ENCODE measurements at places on chromosomes 7 and 10.
A peak's percentile ranks its signal among the peaks of the same experiment; 100 is the strongest.

- no peak for DNase-seq
These were observed 70.2 kb downstream of the SAMD9 start for GRCh38 chr7:93047514-93048099.

- DNase-seq: no peak
These were observed 322.7 kb downstream of the CRPPA start for GRCh38 chr7:16098585-16099179.

DNA sequence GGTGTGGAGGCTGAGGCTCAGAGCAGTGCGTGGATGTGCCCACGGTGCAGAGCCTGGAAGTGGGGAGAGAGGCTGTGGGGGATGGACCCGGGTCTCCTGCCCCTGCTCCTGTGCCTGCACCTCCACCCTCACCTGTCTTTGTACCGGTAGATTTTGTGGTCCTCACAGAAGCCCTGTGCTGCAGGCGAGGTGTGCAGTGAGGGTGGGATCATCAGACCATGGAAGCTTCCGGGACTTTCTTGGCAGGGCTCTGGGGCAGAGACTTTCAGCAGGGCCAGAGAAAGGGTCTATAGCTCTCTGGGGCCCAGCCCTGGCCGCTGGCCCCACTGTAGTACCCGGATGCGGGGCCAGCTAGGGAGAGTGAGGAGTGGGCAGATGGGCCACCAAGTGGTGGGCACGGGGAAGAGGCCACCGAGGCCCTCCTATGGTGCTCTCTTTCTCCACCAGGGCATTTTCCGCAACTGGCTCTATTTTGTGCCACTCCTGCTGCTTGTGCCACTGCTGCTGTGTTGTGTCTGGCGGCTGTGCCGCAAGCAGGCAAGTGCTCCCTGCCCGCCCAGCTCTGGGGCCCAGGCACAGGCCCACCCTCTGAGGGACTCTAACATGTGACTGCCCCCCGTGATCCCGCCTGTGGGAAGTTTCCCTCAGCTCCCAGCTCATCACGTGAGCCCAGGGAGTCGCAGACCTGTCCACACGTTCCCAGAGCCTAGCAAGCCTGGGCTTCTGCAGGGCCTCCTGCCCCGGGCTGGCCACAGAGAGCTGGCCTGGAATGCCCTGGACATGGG, 22.1 kb downstream of the ANTXRL start:
- DNase-seq: no peak

- DNase-seq: no peak
These were observed 228.1 kb downstream of the ACTR3B start for GRCh38 chr7:152987656-152988055.

- no peak for DNase-seq
These were observed 194.1 kb upstream of the LYZL2 start for GRCh38 chr10:30823651-30824050.

DNA sequence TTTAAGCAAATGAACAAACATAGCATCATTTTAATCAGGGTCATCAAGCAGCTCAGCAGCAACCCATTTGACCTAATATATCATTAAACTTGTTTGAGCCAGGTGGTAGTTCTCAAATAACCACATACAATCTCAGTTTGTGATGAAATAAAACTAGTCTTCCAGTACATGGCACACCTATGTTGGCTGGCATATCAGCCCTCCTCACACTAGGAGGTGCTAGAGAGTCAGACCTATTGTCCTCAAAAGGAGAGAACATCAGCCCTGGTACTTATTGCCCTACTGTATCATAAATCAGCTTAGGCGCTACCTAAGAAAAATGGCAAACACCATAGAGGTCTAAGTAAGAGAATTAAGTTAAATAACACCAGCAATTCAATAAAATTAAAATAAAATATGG, 81.7 kb downstream of the CABCOCO1 start:
- no peak for DNase-seq

DNA sequence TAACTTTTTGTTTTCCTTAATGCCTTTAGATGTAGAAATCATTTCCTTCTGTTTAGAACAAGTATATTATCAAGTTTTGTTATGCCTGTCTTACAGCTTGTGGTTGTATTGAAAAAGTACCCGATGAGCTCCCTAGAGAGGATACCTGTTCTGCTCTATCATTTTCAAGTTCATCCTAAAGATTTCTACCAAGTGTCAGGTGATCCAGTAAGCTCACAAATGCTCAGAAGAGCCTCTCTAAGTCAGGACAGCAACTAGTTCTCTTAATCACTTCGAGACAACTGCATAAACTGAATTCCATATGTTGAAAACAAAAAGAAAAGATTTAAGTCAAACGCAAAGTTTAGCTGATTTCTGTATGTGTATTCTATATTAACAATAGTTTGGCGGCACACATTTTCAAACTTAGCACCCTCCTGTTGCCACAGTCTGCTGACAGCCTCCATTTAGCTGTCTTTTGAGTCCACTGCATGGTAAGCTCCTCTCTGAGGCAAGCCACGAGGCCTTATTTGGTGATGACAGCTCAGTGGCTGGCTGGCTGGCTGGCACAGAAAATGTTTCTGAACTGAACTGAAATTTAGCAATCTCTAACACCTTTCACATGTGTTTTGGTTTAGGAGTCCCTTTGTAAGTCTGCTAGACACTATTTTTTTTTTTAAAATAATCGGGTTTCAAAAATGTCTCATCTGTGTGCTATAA, 59.4 kb downstream of the SEMA3C start:
- no peak for DNase-seq

DNA sequence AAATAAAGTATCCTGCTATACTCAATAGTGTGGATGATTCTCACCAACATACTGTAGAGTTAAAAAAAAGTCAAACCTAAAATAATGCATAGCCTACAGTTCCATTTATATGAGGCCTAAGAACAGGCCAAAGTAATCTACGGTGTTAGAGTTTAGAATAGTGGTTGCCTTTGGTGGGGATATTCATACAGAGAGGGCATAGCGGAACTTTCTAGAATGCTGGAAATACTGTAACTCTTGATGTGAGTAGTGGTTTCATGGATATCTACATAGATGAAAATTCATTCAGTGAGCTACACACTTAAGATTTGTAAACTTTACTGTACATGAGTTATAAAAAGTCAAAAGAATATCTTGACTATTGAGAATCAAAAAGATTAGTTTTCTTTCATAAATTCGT, 349.9 kb upstream of the NFE2L3 start:
- DNase-seq: no peak

- DNase-seq: no peak
These were observed 5.5 kb downstream of the CYP2W1 start for GRCh38 chr7:988426-988911.

GRCh38 chr10:88205842-88206446, 342.5 kb downstream of the PTEN start:
- DNase-seq: no peak

- no peak for DNase-seq
These were observed 2.1 kb downstream of the SLC4A2 start for GRCh38 chr7:151061213-151062110.

DNA sequence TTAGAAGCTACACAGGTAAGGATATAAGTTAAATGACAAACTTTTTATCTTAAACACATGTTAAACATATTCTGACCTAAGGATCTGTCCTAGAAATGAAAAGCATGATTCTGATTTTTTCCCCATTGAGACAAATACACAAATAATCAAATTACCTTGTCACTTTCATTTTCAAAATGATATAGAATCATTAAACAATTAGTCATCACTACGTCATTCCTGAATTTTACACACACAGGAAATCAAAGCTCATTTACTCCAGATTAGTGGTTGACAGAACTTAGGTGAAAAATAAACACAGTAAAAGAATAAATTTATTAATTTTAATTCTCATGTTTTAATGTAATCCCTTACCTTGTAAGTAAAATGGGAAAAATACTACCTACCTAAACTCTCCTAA, 89.0 kb downstream of the AASS start:
- no peak for DNase-seq

DNA sequence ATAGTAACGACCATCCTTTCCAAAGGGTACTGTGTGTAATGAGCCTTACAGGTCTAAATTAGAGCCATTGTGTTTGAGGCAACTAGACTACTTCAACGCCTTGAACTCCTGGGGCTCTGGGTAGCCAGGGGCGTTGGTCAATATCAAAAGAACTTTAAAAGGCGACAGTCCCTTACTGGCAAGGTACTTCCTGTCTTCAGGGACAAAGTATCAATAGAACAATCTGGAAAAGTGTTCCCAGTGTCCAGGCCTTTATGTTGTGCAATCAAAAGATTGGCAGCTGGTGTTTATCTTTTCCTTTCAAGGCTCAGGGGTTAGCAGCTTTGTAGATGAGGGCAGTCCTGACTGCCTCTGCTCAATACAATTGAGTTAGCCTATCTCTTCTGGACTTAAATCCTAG, 284.3 kb downstream of the PARD3 start:
- no peak for DNase-seq

DNA sequence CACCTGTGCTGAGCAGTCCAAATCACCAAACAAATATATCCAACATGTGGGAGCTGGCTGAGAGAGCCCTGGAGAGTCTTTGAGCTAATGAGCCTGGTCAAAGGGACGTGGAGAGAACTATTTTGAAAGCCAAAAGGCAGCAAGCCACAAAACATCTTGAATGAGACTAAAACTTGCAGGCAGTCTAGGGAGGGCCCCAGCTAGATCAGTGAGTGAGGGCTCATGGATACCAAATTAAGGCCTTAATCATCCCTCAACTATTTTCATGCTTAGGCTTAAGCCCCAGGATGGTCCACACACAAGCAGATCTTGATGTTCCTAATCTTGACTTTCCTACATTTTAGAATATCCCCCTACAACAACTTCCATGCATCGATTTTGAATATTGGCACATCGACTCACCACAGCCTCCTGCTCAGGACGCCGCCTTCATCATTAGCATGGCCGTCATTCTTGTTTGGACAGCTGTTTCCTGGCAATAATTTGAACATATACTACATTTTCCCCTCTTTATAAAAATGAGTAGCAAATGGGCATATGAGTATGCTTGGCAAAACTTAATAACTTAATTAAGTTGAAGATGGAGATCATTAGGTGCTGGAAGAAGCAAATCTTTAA, 86.9 kb upstream of the ADAM12 start:
- no peak for DNase-seq

DNA sequence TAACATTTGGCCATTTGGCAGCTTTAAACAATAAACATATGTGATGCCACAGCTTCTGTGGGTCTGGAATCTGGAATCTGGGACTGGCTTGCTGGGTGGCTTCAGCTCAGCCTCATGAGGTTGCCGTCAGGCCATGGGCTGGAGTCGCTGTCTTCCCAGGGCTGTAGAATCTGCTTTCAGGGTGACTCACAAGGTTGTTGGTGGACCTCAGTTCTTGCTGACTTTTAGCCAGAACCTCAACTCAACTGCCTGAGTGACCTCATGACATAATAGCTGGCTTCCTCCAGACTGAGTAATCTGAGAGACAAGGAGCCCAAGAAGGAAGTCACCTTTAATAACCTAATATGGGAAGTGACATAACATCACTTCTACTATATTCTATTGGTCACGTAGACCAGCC, 44.6 kb upstream of the TSPAN13 start:
- DNase-seq: peak; percentile 91

DNA sequence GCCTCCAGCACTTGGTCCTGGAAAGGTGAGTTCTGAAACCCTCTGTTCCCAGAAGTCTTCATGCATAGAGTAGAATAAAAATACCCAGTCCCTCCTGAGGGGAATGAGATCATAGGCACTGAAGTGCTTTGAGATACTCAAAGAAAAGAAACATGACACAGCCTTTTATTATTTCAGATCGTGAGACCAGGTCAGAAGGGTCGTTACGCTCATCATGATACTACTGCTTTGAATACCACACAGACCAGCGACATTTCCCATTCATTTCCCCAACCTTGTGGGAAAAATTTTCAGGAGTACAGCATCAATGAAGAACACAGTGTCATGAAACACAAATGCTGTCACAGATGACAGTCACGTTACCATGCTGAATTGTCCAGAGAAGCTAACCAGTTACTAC, 15.0 kb downstream of the CLRN3 start:
- DNase-seq: no peak

DNA sequence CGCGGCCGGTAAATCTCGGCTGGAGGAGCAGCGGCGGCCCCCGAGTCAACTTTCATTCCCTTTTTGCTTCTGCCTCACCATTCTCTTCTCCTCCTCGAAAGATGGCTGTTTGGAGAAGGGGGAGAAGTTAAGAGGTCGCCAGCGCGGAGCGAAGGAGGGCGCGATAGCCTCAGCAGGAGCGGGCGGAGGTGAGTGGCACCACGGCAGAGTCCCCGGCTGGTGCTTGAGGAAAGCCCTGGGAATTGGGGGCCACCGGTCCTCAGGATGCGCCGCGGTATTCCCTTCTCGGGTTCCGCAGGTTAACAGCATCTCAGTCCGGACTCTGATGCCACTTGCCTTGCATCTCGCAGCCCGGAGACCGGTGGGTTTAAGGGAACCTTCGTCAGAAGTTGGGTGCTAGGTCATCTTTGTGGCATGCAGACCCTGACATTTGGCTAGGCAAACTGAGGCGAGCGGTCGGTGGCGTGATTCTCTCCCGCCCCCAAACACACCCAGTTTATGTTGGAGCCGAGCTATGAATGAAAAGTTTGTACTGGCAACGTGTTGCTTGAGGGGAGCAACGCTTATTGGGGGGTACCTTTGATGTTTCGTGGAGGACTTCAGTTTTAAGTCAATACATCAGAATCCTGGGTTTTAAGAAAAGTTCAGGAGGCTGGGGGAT, 59.5 kb upstream of the PRPS1L1 start:
- no peak for DNase-seq

- no peak for DNase-seq
These were observed 351.7 kb downstream of the NXPH1 start for GRCh38 chr7:8785081-8785480.

GRCh38 chr10:126227762-126228134, 160.5 kb downstream of the ADAM12 start:
- DNase-seq: peak; percentile 63

DNA sequence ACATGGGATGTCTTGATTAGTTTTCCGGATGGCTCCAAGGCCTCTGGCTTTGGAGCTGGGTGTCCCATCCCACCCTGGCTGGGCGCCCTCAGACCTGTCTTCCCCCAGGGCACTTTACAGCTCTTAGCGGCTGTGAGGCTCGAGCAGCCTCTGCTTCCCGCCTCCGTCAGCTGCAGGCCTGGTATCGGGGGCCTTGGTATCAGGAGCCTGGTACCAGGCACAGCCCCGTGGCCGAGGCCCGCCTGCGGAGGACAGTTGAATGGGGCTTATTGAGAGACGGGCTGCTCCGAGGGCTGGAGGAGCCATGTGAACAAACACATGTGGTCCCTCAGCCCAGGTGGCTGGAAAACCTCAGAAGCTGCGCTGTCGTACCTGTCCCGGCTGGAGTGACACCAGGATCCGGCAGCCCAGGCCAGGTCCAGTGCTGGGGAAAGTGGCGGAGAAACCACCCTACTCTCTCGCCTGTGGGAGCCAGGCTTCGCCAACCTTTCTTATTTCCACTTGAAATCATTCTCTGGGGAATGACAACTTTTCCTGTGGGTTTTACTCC, 23.9 kb upstream of the AP5Z1 start:
- no peak for DNase-seq

GRCh38 chr7:124718032-124718766, 47.4 kb downstream of the GPR37 start:
- no peak for DNase-seq

DNA sequence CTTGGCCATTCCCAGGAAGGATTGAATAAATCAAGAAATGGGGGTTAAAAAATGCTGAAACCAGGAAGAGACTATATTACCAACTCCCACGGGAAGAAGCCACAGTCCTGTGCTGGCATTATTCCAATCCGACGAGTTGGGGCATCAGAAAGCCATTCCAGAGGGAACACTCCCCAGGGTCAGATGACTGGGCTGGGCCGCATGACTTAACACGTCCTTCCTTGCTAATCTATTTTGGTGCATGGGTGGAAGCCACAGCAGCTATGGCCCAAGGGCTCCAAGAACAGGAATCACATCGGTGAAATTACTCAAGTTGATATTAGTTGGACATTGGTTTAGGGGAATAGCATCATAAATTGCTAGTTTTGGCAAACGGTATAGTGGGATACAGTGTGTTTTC, 592.9 kb upstream of the NRP1 start:
- DNase-seq: no peak

GRCh38 chr10:88858491-88858890, 6.8 kb upstream of the ANKRD22 start:
- no peak for DNase-seq
